ENCODE measurements at places on chromosomes 3 and 15. TPM values are rescaled to one million over a fixed set of nuclear protein-coding genes. Genes with fewer than 3 reads are reported as not detected.

Gene ARPIN
- total RNA-seq = 11.9 TPM

Gene OR5H6
- total RNA-seq = not detected

Gene ZNF385D
- total RNA-seq = 1.2 TPM

Gene MAN2C1
- total RNA-seq = 113 TPM

Gene GPR171
- total RNA-seq = not detected

Gene LTF
- total RNA-seq = 1.7 TPM

Gene CSTA
- 1.2 TPM for total RNA-seq

Gene TRMT10C
- 15.4 TPM for total RNA-seq

Gene ACP3
- 0.33 TPM for total RNA-seq

Gene CPLX3
- not detected for total RNA-seq

Gene RARRES1
- total RNA-seq = 8.0 TPM

Gene PRSS50
- not detected for total RNA-seq

Gene CHRFAM7A
- 1.5 TPM for total RNA-seq

All from smooth muscle cell of the pulmonary artery (primary cell).